ENCODE measurements at places on chromosomes 11 and 22.

GRCh38 chr11:69403556-69404215 is 77.8 kb upstream of the LINC01488 start:
- DNase-seq = no peak

- no peak for DNase-seq
These were observed 1041.0 kb upstream of the CNTN5 start for GRCh38 chr11:97979741-97980140.

- DNase-seq = no peak
These were observed 92.9 kb upstream of the USP47 start for GRCh38 chr11:11748706-11749365.

DNA sequence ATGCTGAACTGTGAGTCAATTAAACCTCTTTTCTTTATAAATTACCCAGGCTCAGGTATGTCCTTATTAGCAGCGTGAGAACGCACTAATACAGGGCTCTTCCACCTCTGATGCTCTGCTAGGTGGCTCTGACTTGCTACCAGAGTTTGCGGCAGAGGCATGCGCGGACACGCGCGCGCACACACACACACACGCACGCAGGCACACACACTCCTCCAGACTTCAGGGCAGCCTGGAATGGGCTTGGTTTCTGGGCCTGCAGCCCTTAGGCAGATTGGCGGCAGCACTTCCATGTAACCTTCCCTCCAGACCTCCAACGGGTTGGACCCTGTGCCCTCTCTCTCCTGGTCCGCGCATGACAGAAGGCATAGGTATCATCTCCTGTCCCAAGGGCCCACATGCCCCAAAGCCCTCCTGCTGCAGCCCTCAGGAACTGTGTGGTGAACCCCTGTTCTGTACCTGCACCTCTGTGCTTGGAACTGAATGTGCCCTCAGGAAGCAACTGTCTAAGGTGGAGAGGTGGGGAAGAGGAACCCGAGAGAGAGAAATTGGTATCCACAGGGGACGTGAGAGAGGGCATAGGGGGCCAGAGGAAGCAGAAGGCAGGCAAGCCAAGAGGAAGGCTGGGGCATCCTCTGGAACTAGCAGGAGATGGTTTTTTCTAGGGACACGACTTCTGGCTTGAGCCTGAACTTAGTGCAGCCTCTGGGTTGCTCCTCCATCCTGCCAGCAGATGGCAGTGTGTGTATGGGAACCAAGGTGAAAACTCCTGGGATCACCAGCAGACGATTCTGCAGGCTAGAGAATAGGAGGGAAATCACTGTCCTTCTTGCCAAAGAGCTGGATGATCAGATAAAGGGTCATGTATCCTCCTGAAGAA is 23.4 kb upstream of the RIC3 start:
- peak; percentile 30 for DNase-seq

GRCh38 chr11:34299284-34299972 is 58.4 kb downstream of the ABTB2 start:
- no peak for DNase-seq

DNA sequence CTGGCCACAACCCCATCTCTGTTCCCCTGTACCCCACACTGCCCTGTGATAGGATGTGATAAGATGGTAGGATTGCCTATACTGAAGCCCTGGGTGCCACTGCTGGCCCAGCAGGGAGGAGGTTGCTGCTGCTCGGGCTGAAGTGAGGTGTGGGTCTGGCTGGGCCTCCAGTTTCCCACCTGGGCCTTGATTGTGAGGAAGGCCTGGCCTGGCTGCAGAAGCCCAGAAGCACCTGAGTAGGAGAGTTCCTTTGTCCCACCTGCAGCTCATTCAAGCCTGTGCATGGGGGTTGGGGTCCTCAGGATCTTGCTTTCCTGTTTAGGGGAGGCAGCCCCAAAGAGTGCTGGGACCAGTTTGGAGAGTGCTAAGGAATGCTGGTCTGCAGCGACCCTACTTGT is 3.3 kb downstream of the ST3GAL4 start:
- no peak for DNase-seq

- DNase-seq = peak; percentile 84
These were observed 89.0 kb upstream of the PARVA start for GRCh38 chr11:12288212-12288930.

DNA sequence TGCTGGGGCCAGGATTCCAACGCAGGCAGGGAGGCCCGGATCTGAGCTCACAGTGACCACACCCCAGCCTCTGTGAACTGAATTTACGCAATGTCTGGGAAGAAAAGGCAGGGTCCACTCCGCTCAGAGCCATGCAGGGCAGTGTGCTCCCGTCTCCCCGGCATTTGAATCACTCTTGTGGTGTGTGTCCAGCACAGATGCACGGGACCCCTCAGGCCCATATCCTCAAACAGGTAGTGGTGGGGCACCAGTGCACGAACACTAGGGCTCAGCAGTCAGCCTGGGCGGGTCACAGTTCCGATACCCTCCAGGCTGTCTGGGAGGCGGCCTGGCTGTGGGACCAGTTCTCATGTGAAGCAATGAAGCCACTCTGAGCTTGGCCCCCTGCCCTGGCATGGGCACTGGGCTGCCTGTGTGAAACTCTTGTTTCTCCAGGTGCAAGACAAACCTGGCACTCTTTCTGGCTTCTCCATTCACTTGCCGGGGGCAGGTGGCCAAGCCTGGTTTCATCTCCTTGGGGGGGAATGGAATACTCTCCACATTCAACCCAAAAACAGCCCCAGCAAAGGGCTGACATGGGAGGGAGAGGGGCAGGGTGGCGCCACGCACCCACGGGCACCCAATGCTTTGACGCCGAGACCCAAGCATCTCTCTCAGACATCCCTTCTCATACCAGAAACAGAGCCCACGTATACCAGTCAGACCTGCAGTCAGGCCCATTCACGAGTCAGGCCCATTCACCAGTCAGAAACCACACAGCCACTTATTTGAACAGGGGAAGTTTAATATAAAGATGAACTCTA is 14.3 kb downstream of the DHCR7 start:
- DNase-seq = no peak

All from Caki2 (cell line).